Globus pallidus (tissue), 1 donor: ENCODE measurements at places on chromosomes 12 and 14.

GRCh38 chr14:29391801-29392200 is 535.8 kb downstream of the PRKD1 start:
- DNase-seq = no peak

DNA sequence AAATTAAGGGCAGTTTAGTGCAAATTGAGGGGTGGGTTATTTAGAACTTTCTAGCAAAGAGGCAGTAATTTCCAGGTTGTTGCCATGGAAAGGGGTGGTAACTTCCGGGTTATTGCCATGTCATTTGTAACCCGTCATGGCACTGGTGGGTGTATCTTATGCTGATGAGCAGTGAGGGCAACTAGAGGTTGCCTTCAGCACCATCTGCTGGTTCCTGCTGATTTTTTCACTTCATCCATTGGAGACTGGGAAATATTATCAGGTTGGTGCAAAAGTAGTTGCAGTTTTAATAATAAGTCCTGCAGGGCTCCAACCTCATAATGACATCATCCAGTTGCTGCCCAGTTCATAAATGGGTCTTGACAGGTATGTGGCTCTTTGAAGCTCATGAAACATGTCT is 24.4 kb upstream of the SERPINA4 start:
- DNase-seq = no peak

GRCh38 chr14:99752486-99753121 is 40.6 kb upstream of the EML1 start:
- DNase-seq = no peak

- no peak for DNase-seq
Observed at GRCh38 chr12:34335819-34336262, 313.5 kb downstream of the ALG10 start.

DNA sequence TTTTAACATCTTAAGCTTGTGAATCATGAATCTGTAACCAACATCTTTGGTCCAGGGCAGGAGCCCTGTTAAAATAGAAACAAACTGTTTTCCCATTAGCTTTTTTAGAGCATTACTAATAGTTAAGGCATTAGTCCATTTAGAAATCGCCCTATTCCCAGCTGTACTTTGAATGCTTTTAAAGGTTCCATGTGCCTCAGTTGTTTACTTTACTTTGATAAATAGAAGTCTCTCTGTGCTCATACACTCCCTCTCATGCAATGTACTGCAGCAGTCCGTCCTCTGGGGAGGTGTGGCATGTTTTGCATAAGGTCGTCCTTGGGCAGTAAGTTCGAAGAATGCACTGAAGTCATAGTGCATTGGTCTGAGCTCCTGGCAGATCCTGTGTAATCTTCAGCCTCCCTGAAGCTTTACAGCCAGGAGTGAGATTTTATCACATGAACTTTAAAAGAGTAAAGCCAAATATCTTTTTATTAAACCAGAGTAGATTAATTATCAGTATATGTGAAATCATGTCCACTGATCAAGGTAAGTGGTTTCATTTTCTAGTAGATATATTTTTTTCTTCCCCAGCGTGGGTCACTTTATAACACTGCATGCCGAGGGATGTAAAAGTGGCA is 134.7 kb downstream of the FGD4 start:
- peak; percentile 60 for DNase-seq

- DNase-seq = no peak
Observed at GRCh38 chr12:58310809-58311622, 369.6 kb downstream of the ATP23 start.

- no peak for DNase-seq
Observed at GRCh38 chr12:76940671-76941445, 62.0 kb upstream of the CSRP2 start.

DNA sequence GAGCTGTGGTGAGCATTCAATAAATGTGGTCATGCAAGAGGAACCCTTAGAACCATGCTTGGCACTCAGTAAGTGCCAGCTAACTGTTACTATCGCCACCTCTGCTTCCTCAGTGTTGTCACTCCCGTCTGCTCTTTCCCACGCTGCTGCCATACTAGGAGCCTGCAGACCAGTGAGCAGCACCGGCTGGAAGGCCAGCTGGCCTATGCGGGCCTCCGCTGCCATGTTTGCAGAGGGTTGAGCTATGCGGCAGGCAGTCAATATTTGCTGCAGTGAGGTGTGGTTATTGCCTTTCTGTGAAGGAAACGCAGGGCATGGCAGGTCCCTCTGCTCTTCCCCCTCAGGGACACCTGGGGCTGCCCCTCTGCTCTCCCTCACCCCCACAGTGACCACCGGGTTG is 13.0 kb downstream of the KMT5A start:
- DNase-seq = no peak

DNA sequence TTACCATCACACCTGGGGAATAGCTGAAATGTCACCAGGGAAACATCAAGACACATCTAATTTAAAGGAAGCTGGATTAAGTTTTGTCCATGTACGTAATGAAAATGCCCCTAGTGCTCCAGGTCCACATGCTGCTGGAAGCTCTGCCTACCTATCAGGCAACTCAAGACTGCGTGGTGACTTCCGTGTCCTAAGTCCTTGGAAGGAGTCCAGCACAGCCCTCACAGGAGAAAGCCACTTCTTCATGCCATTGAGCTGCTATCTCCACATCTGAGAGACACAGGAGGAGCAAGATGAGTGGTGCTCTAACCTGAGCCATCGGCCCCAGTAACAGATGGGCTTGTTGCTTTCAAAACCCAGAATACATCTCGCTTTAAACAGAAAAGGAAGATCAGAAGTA is 316.4 kb downstream of the DPF3 start:
- DNase-seq = no peak

DNA sequence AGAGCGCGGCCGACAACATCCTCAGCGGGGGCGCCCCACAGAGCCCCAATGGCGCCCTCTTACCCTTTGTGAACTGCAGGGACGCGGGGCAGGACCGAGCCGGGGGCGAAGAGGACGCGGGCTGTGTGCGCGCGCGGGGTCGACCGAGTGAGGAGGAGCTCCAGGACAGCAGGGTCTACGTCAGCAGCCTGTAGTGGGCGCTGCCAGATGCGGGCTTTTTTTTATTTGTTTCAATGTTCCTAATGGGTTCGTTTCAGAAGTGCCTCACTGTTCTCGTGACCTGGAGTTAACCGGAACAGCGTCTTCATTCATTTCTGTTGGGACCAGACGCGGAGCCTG is 103.8 kb upstream of the FKBP4 start:
- DNase-seq = no peak

- DNase-seq = no peak
Observed at GRCh38 chr14:80117876-80118275, 93.4 kb downstream of the DIO2 start.

GRCh38 chr12:93571925-93572711 is at the start of gene SOCS2:
TSS of gene SOCS2 (plus strand) at chr12:93572675. CDS start at chr12:93572898, 223 bp downstream.
- no peak for DNase-seq

DNA sequence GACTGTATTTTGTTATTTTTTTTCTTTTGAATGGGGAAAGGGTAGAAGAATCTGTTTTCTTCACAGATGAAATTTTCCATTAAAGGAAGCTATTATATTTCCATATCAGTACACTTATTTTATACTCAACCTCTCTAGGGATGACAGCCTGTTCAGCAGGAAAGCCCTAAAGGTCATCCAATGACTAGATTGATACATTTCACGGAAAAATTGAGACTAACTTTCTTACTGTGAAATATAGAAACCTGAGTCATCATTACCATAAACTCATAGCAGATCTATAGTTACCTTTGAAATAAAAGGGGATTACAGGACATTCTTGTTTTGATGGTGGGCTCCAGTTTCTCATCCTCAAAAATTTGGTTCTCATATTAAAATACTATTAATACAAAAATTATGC is 36.1 kb upstream of the PTCSC3 start:
- DNase-seq = no peak
